ENCODE measurements at places on chromosomes 2 and 18.

GRCh38 chr18:9643549-9643948 is 29.2 kb upstream of the PPP4R1 start:
- DNase-seq, result peak; percentile 96

GRCh38 chr2:156448766-156449165 is 12.6 kb downstream of the GPD2 start:
- no peak for DNase-seq

- DNase-seq, result no peak
Measured at GRCh38 chr2:216234106-216234505, 125.0 kb downstream of the XRCC5 start.

DNA sequence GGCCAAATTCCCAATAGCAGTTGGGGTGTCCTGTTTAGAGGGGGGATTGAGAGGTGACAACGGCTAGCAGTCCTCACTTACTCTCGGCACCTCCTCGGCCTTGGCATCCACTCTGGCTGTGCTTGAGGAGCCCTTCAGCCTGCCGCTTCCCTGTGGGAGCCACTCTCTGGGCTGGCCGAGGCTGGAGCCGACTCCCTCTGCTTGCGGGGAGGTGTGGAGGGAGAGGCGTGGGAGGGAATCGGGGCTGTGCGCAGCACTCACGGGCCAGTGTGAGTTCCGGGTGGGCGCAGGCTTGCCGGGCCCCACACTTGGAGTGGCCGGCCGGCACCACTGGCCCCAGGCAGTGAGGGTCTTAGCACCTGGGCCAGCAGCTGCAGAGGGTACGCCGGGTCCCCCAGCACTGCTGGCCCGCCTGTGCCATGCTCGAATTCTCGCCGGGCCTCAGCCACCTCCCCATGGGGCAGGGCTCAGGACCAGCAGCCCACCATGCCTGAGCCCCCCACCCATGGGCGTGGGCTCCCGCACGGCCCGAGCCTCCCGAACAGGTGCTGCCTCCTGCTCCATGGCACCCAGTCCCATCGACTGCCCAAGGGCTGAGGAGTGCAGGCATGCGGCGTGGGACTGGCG is 705.9 kb upstream of the ZNF804A start:
- no peak for DNase-seq

DNA sequence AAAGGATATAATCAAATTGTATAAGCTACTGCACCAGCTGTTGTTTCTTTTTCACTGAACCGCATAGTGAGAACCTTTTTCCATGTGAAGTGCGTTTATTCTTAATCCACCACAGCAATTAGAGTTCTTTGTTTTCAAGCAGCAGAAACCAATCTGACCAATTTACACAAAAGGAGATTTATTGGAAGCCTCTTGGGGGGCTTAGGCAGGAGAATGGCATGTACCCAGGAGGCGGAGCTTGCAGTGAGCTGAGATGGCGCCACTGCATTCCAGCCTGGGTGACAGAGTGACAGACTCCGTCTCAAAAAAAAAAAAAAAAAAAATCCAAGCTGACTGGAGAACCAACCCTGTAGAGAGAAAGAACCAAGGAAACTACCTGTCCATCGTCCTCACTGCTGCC is 10.0 kb downstream of the ADNP2 start:
- DNase-seq, result no peak

DNA sequence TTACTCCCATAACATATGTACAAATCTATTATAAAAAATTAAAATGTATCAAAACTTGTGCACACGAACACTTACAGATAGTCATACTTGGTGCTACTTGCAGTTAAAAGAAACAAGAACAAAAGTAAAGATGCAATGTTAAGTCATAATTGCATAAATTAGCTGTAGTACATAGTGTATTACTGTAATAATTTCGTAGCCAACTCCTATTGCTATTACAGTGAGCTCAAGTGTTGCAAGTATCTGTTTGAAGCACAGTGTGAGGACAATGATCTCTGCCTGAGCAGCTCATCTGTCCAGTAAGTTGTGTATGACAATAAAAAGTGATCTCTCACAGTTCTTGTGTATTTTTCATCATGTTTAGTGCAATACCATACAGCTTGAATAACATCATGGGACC is 7.5 kb upstream of the SERPINB13 start:
- DNase-seq, result no peak

GRCh38 chr2:152307863-152308262 is 27.1 kb upstream of the FMNL2 start:
- DNase-seq, result no peak

DNA sequence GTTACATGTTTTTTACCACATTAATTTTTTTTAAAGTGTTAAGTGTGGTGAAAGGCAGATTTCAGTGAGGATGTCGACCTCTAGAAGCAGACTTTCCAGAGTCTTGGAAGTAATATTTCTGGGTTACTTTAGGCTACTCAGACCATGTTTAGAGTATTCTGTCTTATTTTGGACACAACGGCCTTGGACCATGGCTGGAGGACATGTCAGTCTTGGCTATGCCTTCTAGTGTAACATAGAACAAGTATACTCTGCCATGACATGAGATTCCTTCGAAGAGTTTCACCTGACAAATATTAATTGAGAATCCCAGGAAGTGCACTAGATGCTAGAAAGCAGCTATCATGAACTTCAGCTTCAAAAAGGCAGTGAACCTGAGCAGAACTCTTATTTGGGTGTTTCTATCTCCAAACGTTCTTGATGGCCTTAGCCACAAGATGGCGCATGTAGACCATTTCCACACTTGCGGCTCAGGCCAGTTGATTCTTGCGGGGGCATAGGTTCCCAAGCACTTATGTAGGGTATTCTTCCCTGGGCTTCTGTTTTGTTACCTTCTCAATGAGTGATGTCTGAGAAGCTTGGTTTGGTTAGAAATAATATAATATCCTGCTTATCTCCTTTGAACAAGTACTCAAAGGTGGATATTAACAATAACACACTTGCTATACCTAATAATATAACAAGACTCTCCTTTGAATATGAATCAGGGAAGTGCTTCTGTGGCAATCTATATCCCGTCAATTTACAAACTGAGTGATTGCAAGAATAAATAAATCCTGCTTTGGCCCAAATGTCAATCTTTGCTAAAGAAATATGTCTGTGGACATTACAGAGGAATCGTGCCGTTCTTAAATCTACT is 62.0 kb downstream of the CACNB4 start:
- peak; percentile 76 for DNase-seq

DNA sequence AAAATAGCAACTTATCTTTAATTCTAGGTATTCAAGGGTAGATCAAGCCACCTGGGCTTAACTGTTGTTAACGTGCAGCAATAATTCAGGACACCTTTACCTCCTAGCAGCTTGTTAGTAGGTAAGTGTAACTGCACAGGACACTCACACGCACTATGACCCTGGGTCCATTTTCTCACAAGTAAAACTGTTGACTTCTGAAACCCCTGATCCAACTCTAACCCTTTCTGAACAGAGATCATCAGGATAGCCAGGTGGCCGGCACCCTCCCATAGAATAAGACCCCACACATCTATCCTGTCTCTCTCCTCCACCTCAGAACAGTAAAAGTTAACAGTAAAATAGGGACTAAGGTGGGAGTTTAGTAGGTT is 610 bp downstream of the SPC25 start:
- DNase-seq, result no peak

DNA sequence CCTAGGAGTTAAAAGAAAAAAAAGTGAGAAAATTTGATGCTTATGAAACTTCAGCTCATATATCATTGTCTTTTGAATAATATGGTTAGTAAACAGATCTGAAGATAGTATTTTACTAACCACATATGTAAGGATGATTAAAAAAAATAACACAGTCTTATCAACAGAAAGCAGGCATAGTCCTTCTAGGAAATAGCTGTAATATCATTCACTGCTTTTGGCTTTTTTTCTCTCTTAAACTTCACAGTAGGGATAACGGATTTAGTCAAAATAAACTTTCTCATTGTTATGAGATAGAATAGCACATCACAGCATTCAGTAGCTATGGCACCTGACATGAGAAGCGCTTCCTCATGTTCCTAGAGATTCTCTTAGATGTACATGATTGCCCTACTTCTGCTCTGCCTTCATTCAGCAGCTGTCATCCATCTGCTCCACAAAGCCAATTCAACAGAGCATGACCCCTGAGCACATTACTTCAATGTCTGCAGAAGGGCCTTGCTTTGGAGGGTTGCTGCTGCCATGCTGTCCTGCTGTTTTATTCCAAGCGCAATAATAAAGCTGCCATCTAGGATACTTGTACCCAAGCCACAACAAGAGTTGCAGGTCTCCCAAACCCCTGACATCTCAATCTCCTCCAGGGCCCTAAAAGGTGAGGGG is 67.0 kb downstream of the TTC21B start:
- DNase-seq, result no peak

GRCh38 chr2:103159018-103159417 is 397.2 kb downstream of the TMEM182 start:
- no peak for DNase-seq

DNA sequence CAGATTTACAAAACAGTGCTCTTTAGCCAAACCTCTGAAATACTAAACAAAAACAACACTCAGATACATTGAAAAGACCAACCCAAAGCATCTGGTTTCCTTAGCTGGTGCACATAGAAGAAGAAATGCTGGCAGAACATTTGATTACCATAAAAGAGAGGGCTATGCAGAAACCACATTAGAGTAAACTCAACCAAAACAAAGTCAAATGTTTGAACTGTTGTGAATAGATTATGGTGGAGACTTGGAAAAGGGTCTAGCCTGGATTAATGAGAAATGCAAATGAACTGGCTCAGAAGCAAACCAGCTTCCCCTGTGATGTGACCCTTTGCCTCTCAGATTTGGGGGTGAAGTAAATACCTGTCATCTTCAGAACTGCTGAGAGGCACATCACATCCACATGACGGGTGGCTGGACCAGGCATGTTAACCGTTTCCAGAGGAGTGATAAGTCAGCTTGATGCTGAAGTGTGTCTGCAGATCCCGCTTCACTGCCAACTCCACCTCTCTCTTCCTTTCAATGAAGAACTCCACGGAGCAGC is 153.0 kb downstream of the NRP2 start:
- no peak for DNase-seq

- DNase-seq, result no peak
Measured at GRCh38 chr18:65523461-65523860, 227.4 kb upstream of the CDH7 start.

DNA sequence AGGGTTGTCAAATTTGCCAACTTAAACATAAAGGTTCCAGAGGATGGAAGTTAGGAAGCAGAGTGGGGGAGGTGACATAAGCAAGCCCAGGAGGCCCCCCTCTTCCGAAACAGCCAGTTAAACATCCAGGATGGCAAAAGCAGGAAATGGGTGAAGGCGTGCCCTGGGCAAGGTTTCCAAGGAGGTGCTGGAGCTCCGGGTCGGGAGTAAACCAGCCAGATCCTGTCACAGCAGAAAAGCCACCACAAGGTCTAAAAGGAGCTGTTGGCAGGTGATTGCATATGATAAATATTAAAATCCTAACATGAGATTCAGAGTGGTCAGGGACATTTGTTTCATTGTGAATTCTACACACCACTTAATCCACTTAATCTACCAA is 572.2 kb upstream of the SALL3 start:
- DNase-seq, result no peak

DNA sequence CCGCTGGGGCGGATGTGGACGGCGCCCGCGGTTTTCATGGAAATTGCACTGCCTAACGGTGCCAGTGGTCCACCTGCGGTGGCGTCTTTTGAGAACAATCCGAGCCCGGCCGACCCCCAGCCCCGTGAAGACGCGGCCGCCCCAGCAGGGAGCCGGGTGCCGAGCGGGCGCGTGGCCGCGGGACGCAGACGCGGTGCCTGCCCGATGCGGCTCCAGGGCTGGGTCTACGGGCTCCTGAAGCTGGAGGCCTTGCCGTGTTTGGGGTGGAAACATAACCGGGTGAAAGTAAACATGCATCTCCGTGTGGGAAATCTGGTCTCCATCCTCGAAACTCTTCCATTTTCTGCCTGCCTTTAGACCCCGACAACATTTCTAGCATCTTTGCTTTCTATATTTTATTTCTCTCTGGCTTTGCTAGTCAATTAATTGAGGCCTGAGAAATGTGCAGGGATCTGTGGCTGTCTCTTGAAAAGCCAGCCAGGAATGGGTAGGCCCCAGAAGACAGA is 572 bp downstream of the INPP4A start:
- peak; percentile 33 for DNase-seq

DNA sequence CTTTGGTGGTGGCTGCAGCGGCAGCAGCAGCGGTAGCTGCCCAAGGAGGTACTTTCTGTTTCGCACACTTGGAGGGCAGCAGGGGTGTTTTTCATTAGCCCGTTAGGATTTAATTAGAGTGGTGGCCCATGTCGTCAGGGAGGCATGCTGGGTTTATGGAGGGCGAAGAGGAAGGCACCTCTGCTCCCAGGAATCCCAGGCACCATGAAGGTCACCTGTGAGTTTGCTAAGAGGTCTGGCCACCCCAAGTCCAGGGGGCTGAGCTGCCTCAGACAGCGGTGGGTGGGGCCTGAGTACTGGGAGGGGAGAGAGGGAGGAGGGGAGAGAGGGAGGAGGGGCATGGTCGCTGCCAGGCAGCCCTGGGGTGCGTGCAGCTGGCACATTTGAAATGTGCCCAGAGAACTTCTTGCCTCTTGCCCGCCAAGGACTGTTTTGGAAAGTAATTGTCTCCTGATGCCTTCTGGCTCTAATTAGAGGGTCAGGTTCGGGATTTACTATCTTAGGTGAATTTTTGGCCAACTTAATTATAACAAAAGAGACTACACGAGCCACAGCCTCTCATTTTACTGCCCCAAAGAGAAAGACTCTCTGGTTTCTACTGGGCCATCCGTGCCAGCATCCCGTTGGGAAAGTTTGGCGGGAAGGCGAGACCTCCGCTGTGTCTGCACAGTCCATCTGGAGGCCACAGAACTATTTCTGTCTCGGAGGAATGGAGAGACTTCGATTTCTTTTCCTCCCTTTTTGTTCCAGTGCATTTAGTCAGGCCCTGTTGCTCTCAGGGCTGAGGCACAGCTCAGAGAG is 62.0 kb downstream of the GLI2 start:
- DNase-seq, result no peak

DNA sequence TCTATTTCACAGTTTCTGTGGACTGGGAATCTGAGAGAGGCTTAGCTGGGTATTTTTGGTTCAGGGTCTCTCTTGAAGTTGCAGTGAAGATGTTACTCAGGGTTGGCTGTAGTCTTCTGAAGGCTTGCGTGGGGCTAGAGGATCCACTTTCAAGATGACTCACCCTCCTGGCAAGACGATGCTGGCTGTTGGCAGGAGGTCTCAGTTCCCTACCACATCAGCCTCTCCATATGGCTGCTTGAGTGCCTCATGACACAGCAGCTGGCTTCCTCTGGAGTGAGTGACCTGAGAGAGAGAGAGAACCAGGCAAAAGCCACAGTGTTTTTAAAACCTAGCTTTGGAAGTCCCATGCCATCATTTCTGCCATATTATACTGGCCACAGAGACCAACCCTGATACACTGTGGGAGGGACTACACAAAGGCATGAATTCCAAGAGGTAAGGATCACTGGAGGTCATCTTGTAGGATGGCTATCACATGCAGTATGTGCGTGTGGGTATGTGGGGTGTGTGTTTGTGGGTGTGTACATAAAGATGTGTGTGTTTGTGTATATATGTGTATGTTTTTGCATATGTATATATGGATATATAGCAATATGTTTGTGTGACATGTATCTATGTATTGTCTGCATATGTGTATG is 25.1 kb downstream of the DNPEP start:
- DNase-seq, result peak; percentile 89

- no peak for DNase-seq
Measured at GRCh38 chr2:161976295-161976694, 97.7 kb downstream of the DPP4 start.

Data from ACHN (cell line).